ENCODE measurements at places on chromosomes 16 and 17.
A peak's percentile ranks its signal among the peaks of the same experiment; 100 is the strongest.

DNA sequence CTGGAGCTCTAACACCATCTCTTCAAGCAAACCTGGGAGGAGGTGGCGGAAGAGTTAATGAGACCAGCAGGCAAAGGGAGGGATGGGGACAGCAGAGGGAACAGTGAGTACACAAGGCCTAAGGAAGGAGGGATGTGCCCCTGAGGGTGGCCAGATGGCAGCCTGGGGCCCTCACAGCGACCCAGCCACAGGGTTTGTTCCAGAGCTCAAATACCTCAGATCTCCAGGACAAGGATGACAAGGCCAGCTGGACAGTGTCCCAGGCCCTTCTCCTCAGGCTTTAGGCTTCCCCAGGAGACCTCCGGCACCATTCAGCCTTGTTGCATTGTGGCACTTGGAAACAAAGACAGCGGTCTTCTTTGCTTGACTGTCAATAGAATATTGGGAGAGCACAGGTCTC, 14.9 kb downstream of the CDIP1 start:
- DNase-seq: no peak

- peak; percentile 60 for DNase-seq
Measured at GRCh38 chr17:82031303-82031884, at the start of gene RAC3. Gene RAC3, plus strand, starts transcription at chr17:82031678. Its CDS starts 84 bp downstream, at chr17:82031762.

- DNase-seq: no peak
Measured at GRCh38 chr16:4917117-4917516, 19.8 kb downstream of the PPL start.

DNA sequence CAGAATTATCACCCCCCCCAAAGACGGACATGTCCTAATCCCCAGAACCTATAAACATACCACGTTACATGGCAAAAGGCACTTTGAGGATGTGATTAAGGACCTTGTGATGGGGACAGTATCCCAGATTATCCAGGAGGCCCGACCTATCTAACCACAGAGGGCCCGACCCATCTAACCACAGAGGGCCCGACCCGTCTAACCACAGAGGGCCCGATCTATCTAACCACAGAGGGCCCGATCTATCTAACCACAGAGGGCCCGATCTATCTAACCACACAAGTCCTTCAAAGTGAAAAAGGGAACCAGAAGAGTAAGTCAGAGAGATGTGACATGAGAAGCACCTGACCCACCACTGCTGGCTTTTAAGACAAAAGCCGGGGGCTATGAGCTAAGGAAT, 56.8 kb downstream of the ANKFY1 start:
- peak; percentile 34 for DNase-seq

GRCh38 chr17:68418876-68419275, 38.4 kb downstream of the WIPI1 start:
- DNase-seq: no peak

- no peak for DNase-seq
Measured at GRCh38 chr17:14398766-14399165, 97.9 kb downstream of the HS3ST3B1 start.

- DNase-seq: no peak
Measured at GRCh38 chr16:80175011-80175410, 365.8 kb upstream of the DYNLRB2 start.

- DNase-seq: no peak
Measured at GRCh38 chr16:23453338-23454052, 506 bp upstream of the COG7 start.

DNA sequence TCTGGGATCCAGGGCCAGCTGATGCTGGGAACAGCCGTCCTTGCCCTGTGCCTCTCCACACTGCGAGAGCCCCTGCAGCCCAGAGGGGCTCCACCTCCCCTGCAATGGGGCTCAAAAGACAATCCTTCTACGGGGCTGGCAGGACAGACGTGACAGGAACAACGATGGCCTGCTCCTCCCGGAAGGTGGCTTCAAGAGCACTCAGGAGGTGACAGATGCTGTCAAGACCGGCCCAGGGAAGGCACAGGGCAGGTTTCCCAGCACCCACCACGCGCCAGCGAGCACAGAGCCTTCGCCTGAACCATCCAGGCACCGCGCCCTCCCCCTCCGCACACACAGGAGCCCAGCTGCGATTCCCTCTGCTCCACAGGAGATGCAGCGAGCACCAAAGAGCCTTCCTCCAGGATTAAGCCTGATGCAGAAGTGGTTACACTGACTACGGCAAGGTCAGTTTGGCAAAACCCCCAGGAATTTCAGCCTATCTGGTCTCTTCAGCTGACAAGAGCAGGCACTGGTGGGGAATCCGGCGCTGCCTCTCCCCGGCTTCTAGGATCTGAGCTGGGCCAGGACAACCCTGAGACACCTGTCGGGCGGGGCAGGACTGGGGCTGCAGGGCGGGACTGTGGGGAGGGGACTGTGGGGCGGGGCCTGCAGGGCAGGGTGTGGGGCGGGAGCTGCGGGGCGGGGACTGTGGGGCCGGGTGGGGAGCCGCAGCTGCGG, 103.4 kb downstream of the ZNF778 start:
- DNase-seq: no peak

DNA sequence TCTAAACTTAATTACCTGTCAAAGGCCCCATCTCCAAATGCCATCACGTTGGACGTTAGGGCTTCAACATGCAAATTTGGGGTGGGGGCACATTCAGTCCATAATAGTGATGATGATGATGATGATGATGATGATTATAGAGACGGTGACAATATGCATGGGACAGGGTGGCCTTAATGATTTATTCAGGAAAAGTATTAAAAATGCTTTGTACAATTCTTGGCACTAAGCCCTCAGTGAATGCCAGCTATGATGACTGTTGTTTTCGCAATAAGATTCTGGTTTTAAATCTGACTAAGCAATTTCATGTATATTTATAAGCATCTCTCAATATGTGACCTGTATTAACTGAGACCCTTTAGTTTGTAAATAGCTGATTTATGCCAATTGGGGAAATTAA, 106.3 kb downstream of the C16orf95 start:
- peak; percentile 7 for DNase-seq

DNA sequence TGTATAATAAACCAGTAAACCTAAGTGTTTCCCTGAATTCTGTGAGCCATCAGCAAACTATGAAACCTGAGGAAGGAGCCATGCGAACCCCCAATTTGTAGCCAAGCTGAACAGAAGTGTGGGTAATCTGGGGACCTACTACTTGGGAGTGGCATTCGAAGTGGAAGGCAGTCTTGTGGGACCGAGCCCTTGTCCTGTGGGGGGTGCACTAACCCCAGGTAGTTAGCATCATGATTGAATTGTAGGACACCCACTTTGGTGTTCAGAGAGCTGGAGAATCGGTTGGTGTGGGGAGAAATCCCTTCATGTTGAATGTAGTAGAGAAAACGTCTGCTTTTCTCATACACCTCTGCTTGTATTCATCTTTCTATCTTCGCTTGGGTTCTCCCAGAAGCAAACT, 79.7 kb upstream of the CPHXL start:
- DNase-seq: no peak

GRCh38 chr17:74971842-74972106, 785 bp downstream of the HID1 start:
- no peak for DNase-seq

- peak; percentile 33 for DNase-seq
Measured at GRCh38 chr17:10614536-10615155, 42.5 kb downstream of the MYH3 start.

- peak; percentile 80 for DNase-seq
Measured at GRCh38 chr16:31253642-31254045, 6.1 kb upstream of the ITGAM start.

DNA sequence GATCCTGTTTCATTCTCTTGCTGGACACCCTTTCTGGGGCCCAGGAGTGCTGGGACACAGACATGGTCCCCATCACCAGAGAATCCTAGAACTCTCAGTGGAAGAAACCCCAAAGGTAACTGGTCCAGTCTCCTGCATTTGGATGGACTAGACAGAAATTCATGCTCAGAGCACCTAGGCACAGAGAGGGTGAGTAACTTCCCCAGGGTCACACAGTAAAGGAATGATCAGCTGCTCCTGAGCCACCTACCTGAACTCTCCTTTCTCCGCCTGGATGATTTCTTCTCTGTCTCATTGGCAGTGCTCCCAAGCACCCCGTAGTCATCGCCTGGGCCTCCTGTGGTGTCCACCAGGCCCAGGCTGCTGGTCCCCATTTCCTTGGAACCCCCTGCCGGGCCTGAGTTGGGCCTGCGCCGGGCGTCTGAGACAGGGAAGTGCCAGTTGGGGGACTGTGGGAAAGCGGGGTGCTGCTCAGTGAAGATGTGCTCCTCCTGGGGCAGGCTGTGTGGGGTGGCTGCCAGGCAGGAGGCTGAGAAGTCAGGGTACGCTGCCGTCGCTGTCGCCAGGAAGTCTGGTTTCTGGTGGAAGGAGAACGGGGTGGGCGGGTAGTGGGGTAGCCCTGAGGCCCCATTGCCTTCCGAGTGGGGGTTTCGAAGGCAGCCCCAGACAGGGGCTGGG, 767 bp downstream of the MEOX1 start:
- no peak for DNase-seq

GRCh38 chr16:31284926-31285325, 25.2 kb downstream of the ITGAM start:
- DNase-seq: no peak

DNA sequence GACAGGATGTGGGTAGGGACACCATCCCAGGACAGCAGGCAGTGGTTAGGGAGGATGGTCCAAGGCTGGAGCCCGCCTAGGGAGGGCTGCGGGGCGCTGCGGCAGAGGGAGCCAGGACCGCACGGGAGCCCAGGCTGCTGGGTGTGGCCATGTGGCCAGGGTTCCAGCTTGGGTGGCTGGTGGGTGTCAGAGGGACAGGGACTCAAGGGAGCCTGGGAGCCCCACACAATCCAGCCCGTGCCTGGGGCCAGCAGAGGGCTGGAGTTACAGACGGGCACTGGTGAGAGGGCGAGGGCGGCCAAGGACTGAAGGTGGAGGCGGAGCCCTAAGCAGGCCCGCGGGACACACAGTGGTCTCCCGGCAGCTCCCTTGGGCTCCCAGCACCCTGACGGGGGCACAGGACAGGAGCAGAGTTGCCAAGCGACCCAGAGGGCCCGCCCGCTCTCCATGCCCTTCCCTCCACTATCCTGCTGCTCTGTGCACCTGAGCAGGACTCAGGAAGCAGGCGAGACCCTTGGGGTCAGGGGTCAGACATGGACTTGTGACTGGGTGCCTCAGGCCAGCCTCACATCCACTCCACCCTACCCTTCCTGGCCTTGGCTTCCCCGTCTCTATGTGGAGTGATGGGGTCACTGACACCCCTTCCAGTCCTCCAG, 7.1 kb downstream of the MRPL28 start:
- no peak for DNase-seq

DNA sequence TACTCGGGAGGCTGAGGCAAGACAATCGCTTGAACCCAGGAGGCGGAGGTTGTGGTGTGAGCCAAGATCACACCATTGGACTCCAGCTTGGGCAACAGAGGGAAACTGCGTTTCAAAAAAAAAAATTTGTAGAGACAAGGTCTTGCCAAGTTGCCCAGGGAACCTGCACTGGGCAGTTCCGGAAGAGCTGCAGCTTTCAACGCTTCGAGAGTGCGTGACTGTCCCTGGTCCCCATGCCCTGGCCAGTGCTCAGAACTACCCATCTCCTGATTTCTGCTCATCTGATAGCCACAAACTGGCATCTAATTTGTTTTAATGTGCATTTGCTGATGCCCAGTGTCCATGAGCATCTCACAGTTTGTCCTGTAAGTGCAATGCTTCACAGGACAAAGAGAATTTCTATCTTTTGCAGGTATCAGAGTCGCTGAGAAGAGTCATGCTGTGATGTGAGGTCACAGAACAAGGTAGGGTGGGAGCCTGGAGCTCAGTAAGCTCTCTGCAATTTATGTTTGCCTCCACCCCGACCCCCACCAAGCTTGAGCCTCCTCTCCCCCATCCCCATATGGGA, 3.9 kb downstream of the ACTG1 start:
- no peak for DNase-seq

DNA sequence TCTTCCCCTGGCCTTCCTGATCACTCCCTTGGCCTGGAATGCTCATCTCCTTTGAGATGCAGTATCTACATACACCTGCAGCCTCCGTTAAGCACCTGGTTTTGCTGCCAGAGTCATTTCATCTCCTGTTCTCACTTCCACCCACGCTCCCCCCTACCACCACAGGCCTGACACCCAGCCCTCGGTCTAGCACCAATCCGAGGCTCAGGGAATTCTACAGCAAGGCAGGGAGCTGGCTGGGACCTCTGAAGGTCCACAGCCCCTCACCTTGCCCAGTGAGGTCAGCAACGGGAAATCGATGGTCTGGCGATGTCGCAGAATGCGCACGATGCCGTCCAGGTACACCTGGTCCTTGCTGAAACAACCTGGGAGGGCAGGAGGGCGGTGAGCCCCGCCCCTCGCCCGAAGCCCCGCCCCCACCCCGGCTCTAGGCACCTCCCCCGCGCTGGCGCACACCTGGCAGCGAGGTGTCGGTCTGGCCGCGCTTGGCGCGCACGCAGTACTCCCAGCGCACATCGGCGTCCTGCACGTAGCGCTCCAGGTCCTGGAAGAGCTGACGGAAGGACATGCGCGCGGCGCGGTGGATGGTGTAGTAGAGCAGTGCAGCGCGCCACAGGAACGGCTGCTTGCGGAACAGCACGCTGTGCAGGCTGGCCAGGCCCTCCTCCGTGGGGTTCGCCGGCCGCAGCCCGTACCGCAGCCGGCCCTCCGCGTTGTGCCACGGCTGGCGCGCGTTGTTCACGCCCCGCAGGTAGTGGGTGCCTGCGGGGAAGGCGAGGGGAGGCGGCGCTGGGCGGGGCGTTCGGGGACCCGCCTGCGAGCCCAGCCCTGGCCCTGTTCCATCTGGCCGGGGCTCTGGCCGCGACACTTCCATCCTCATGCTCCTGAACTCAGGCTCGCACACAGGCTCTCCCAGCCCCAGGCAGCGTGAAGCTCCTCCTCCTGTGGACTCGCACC, 5.7 kb downstream of the MATCAP1 start:
- peak; percentile 54 for DNase-seq

GRCh38 chr16:66337463-66338188, 28.9 kb upstream of the CDH5 start:
- DNase-seq: no peak

DNA sequence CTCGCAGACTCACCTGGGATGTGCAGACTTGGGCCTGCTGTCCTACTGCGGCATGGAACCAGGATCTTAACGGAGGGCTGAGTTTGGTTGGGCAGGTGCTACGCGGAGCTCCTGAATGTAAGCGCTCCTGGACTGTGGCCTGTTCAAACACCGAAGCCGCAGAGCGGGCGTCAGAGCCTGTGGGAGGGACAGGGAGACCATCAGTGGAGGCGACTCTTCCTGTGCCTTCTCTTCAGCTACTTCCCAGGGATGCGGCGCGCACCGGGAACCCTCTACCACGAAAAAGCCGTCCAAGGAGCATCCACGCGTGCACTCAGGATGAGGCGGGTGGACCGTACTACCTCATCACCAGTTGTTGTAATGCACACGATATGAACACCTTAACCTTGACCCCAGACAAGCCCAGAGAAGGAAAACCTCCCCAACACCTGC, 2.0 kb downstream of the USP36 start:
- DNase-seq: no peak

DNA sequence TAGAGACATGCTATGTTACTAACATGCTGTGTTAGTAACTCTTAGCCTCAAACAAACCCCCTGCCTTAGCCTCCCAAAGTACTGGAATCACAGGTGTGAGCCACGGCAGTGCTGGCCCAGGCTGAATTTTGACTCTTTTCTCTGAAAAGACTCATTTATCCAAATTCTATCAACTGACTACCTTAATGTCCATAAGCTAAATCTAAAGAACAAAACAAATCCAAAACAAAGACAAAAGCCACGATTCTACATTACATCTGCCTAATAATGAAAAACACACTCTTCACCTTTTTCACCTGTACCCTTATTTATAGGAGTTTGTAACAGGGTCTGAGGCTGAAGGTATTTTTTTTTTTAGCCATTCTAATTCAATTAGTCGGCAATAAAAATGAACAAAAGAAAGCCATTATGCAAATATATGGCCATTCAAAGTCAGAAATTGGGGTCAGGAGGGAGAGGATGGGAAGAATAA, 432.5 kb downstream of the RBFOX1 start:
- no peak for DNase-seq

Measured in erythroblast (primary cell).